Right forelimb (tissue), 1 donor: ENCODE measurements at places on chromosomes 5 and 9.
A peak's percentile ranks its signal among the peaks of the same experiment; 100 is the strongest.

DNA sequence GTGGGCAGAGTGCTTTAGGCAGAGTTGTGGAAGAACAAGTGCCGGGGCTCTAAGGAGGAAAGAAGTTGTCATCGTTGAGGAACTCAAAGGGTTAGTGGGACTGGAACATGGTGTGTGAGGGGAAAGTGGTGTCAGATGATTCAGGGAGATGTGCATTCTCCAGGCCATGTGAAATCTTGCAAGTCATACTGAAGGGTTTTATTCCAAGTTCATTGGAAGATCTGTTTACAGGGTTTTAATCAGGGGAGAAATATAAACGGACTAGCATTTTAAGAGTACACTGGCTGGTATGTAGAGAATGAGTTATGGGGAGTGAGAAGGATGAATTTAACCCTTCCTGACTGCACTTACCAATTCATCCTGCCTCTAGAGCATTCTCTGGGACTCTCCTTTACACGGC lies 49.3 kb downstream of the NR2F1 start:
- no peak for DNase-seq

GRCh38 chr9:108142504-108143201 lies 653.1 kb upstream of the KLF4 start:
- DNase-seq, result peak; percentile 87

- DNase-seq, result no peak
Observed at GRCh38 chr9:122134822-122135528, 24.6 kb downstream of the NDUFA8 start.

DNA sequence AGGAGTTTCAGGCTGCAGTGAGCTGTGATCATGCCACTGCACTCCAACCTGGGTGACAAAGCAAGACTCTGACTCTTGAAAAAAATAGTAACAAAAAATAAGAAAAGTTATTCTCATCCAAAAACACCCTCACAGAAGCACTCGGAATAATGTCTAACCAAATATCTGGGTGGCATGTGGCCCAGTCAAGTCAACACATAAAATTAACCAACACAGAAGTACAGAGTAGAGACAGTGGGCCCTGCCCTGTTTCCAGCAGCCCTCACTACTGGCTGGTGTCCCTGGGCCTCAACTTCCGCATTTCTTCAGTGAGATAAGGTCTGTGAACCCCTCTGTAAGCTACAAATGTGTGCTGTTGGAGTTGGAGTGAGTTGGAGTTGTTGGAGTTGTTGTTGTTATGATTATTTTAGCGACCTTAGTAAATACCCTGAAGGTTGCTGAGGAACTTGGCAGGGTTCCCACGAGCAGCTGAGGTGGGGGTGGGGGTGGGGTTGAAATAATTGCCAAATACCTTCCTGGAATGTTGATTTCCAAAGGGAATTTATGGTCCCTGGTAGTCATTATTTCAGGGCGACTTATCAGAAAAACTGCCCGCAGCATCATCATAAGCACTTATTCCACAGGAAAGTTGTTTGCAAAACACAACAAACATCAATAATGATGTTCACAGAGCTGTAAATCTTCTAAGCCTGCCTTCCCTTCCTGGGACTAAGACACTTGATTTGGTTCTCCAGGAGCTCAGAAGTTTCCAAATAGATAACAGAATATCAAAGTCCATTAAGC lies 30.2 kb downstream of the C5orf15 start:
- DNase-seq, result peak; percentile 29

DNA sequence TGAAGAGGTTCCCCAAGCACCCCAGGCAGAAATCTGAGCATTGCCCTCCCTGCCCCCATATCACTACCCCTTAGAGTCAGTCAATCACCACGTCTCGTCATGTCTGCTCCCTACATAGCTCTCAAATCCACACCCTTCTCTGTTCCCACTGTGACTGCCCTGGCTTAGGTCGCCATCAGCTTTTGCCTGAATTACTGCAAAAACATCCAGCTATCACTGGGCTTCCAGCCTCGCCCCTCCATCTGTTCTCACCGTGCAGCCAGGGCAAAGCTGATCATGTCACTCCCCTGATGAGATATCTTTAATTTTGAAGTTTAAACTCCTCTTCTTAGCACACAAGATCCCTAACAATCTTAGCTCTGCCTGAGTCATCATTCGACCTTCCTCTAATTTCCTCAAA lies 89.6 kb upstream of the TBC1D2 start:
- no peak for DNase-seq

DNA sequence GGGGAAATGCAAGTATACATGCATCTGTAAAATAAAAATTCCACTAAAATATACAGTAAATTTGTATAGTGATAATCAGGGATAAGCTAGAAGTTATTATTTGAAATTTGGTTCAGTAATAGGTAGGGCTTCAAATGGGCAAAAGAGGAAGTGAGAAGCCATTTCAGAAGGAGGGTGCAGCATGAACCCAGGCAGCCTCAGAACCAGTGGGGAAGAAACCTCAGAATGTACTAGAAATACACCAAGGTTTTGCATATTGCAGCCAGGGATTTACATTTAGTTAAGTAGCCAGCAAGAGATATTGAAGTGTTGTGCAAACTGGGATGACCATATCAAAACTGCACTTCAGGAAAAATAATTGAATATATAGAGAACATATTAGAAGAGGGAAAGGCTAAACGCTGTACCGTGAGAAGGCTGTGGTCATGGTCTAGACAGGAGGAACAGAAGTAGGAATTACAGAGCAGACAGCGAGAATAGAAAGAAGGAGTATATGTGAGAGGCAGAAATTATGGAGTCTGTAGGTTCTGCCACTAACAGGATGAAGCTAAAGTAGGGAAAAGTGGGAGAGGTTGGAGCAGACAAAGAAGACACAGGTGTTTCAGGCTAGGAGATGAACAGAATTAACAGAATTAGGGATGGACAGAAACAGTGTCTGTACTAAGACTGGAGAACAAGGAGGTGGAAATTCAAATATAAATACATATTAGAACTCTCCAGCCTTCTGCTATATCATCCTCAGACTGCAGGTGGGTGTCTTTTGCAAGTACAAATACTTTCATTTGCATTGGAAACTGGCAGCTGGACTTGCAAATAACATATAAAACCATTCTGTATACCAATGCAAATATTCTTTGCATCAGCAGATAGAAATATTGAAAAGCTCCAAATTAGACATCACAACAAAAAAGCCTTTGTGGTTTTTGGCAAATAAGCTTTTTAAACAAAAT lies 335.6 kb downstream of the ZNF608 start:
- no peak for DNase-seq

DNA sequence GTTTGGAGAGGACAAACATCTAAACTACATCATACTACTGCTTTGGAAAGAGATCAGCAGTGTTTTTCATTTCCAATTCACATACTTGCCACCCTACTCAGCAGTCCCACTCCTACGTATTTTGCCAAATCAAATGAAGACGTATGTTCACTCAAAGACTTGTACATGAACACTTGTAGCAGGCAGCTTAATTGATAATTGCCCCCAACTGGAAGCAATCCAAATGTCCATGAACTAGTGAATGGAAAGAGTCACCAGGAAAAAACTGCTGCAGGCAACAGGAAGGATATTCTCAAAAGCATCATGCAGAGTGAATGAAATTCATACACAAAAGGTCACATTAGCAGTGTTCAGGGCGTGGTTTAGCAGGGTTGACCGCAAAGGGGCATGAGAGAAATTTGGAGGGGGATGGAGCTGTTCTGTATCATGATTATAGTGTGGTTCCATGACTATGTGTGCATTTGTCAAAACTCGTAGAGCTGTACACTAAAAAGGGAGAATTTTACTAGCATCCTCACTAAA lies 38.8 kb downstream of the PAEP start:
- no peak for DNase-seq

DNA sequence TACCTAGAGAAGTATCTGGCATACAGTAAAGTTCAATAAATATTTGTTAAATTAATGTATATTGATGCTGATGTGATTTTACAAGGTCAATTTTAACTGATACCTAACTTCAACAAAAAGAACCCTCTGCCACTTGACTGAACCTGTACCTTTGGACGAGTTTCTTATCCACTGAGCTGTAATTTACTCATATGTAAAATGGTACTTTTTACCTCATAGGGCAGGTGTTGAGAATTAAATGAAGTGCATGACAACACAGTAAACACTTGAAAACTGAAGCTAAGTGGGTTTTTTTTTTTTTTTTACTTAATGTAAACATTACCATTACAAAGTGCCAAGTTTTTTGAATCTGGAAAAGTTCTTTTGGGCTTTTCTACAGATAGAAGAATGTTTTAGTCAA lies 15.4 kb downstream of the NIPSNAP3B start:
- no peak for DNase-seq

DNA sequence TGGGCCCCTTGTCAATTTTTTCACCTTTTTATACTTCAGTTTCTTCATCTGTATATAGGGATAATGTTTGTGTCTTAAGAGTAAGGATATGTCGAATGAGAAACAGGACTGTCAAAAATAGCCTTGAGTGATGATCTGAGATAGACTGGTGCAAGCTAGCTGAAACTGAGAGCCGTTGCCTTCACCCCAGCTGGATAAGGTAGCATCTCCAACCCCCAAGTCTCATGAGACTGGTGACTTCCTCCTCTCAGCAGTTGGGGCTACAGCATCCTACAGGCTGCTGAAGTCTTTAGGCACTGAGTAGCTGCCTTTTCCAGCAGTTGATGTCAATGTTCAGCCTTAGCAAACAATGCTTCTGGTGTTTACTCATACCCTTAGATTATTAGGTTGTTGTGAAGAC lies 330.2 kb downstream of the OSTF1 start:
- no peak for DNase-seq

DNA sequence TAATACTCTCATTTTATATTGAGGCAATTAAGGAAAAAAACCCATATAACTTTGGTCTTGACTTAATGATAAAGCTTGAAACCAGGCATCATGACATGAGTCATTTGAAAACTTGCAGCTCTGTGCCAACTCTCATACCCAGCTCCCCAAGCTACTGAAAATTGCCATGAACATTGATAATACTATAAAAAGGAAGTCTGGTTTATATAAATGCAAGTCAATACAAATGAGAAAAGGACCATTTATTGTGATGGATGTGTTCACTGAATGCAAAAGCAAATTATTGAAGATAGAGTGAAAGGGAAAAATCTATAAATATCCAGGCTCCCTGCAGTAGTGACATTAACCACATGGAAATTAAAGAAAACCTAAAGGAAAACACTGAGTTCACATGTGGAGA lies 116.3 kb downstream of the DEPDC1B start:
- no peak for DNase-seq

- DNase-seq, result no peak
Observed at GRCh38 chr5:33306758-33307157, 134.0 kb upstream of the TARS1 start.

- DNase-seq, result no peak
Observed at GRCh38 chr9:72864327-72864726, 88.5 kb downstream of the ALDH1A1 start.

DNA sequence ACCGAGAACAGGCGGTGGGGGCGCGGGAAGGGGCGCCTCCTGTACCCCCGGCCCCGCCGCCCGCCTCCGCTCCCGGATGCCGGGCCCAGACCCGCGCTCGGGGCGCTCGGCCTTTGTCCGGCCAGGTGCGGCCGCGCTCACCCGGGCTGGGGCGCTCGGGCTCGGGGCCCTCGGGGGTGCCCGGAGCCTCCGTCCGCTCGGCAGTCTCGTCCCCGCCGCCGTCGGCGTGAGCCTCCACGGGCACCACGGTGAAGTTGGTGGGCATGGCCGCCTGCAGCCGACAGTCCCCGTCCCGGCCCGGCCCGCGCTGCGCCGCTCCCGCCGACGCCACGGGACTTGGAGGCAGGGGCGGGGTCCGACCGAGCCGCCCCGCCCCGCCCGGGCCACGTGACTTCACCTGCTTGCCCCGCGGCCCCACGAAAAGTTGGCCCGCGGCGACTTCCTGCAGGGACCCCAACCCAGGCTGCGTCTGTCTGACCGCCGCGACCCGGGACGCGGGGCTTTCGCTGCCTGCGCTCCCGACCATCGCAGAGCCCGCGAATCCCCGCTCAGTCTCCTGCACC lies at the start of gene SLC12A7:
Gene SLC12A7 (minus strand): TSS at position 337 of the 563 bp plus-strand sequence. CDS start 72 bp downstream, at position 265.
- no peak for DNase-seq

DNA sequence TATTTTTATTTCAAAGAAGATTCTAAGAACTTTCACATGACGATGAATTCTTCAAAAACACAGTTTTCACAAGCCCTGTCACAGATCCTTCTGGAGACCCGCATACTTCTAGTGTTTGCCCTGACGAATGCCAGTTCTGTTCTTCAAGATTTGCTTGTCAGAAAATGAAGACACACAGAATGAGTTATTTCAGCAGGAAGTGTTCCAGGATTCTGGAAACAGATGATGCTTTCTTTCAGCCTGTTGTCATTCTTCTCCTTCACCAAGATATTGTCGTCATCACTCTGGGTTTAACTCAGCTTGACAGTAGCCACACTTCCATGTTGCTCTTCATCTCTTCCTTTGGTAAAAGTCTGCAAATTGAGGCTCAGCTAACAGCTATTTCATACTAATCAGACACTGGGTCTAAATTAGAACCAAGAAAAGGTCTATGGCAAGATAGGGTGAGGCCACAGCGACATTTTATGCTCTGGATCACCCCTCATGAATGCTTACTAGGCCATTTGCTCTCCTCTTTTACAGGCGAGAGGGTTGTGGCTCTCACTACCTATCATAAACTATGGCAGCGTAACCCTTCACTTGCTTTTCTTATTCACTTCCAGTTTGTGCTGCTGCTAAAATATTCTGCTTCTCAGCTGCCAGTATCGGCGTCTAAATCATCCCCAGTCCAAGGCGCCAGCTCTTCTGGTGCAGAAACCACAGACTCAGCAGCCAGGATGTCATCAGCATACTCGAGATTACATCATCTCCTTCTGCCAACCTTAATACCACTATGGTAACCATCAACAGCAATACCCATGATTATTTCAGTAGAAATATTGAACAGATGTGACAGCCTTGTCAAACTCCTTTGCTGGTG lies 159.6 kb upstream of the TBCA start:
- no peak for DNase-seq

DNA sequence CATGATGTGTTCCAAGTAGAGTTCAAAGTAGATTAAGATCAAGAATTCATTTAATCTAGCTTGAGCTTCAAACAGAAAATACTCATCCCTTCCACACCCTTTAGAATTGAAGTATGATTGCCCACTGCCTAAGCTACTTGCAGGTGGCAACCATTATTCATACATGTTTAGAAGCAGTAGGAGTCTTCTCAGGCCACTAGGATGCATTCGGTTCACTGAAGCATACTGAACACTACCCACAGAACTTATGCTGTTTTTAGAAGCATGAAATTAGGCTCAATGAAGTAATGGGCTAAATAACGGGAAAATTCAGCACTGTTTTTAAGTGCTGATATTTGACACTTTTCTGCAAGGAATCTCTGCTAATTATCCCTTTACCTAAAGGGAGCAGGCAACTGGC lies 263.4 kb downstream of the DEPDC1B start:
- no peak for DNase-seq

DNA sequence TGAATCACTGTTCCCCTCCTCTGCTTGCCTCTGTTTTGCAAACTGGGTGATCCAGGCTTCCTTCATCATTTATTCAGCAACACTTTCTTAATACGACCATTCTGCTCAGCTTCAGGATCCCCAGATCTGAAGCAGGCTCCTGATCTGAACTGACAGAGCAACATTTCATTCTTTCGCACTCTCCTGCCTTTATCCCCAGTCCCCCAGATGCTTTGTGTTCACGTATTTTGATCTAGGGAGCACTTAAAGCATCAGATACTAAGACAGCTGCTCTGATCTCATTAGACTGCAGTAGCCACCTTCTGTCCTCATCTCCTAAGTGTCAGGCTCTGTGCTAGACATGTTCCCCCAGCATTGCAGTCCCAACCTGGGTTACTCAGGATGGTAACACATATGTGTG lies 158.0 kb downstream of the TRIO start:
- DNase-seq, result no peak
